ENCODE measurements at places on chromosomes 16 and 17.

- no peak for DNase-seq
Measured at GRCh38 chr16:11088074-11088730, 143.8 kb downstream of the CLEC16A start.

DNA sequence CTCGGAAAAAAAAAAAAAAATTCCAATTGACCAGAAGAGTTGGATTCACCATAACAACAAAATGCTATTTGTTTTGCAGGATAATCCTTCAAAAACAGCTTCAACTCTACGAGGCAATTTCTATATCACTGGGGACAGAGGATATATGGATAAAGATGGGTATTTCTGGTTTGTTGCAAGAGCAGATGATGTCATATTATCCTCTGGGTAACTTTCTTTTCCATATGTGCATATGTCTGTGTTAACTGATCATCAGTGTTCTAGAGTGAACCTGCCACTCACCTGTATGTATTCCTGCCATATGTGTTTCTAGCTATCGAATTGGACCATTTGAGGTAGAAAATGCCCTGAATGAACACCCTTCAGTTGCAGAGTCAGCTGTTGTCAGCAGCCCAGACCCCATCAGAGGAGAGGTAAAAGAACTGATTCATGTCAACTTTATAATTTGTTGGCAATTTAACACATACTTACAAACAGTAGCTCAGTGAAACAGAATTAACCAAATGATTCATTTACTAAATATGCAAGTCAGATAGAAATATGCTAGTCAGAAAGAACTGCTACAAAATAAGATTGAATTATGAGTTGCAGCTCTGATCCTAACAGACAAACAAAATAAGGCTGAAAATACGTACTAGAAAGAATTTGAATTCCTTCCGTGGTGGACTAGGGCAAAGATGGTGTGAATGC, 14.2 kb downstream of the ERI2 start:
- no peak for DNase-seq

- DNase-seq, result no peak
Measured at GRCh38 chr17:57956291-57957119, 1.3 kb upstream of the CUEDC1 start.

- no peak for DNase-seq
Measured at GRCh38 chr17:42841975-42842685, 2.2 kb upstream of the AOC2 start.

DNA sequence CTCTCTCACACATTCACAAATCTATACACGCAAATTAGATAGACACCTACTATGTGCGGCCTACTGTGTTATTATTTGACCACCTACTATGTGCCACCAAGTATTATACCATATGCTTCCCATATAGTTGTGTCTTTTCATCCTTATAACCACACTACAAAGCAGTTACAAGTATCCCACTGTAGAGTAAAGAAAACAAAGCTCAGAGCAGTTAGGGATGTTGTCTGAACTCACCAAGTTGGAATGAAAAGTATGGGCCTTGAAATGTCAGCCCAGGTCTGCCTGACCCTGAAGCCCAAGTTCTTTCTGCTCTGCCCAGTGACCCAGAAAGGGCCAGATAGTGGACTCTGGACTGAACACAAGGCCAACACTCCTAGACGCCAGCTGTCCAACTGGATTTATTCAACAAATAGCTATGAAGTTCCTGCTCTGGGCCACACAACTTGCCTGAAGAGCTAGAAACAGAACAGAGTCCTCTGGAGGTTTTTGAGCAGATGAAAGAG, 8.5 kb downstream of the KRT37 start:
- DNase-seq, result no peak

- no peak for DNase-seq
Measured at GRCh38 chr16:5044011-5044540, 10.3 kb upstream of the NAGPA start.

- peak; percentile 73 for DNase-seq
Measured at GRCh38 chr17:5587438-5588032, 3.2 kb upstream of the NLRP1 start.

DNA sequence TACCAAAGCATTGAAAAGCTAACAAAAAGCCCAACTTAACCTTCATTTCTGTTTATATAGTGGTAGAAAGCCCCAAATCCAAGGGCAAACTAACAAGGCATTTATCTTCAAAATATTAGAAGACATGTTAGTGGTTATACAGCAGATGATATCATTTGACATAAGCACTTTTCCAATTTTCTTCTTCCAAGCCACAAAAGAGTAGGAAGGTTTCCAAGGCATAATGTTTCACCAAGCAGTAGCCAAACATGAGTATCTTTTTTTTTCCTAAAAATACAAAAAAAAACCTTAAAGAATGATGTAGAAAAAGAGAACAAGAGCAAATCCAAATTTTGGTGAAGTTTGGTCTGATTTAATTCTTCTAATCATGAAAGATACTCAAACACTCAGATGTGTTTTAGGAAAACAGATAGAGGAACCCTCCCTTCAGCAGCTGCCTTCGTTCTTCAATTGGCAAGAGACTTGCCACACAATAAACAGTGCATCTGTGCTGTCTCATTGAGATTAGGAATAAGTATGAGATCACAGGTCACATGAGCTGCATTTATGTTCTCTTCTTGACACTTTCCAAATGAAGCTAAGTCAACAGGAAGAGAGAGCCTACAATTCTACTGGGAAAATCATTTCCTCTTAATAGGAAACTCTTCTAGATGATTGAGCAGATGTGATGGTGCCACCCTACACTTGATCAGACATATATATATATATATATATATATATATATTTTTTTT, 106.7 kb downstream of the TTC19 start:
- peak; percentile 28 for DNase-seq

- no peak for DNase-seq
Measured at GRCh38 chr17:17353625-17354484, 50.7 kb downstream of the NT5M start.

DNA sequence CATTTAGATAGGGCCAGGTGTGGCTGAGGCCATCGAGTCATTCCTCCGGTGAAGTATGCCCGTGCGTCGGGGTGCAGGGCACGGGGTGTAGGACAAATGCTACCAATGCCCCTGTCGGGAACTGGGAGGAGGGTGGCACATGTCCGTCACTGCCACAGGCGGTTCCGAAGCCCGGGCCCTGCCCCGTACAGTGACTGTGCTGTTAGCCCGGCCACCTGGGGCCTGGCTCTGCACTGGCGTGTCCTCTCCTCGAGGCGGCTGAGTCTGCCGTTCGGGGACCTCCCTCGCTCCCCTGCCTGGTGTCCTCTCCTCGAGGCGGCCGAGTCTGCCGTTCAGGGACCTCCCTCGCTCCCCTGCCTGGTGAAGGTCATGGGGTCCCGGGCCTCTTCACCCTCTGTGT, 7.0 kb upstream of the ZFPM1 start:
- DNase-seq, result no peak

DNA sequence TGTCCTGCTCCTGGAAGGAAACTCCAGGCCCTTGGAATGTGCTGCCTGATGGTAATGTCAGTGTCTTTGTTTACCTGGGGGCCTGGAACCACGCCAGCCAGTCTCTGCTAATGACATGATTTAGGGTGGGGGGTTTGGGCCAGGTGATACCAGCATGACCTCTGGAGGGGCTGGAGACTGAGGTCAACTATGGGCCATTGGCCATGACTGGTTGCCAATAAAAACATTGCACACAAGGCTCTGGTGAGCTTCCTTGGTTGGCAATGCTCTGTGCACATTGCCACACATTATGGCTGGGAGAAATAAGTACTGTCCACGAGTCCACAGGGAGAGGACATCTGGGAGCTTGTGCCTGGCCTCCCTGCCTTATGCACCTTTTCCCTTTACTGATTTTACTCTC, 52.5 kb downstream of the LITAF start:
- DNase-seq, result no peak

DNA sequence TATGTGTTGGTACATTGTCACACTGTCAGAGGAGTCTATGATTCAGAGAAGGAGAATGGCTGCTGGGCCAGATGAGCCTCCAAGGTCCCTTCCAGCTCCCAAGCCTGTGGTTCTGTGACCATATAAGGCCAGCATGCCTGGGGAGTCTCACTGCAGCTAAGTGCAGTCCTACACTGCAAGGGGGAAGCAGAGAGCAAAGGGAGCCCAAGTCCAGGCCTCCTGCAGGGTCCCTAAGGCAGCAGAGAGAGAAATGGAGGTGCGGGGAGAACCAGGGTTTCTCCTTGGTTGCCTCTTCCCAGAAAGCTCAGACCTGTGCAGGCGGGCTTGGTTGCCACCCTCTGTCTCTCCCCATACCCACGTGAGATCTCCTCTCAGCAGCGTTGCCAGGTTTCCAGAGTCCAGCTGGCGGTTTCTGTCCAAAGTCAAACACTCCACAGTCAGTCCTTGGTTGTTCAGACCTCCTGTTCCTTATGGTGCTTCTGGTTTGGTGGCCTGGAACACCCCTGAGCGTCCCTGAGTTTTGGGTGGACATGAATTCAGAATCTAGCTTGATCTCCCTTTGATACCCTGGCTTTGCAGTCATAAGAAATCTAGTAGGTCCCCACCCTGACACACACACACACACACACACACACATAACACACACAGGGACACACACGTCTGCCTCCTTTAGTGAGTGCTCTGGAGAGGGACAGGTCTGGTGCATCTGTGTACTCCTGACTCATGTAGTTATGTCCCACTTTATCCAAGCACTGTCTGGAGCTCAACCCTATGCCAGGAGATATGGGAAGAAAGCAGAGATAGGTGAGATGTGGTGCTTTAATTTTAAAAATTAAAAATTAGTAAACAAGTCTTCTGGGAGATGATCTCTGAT, 78.8 kb downstream of the GNAO1 start:
- peak; percentile 7 for DNase-seq

DNA sequence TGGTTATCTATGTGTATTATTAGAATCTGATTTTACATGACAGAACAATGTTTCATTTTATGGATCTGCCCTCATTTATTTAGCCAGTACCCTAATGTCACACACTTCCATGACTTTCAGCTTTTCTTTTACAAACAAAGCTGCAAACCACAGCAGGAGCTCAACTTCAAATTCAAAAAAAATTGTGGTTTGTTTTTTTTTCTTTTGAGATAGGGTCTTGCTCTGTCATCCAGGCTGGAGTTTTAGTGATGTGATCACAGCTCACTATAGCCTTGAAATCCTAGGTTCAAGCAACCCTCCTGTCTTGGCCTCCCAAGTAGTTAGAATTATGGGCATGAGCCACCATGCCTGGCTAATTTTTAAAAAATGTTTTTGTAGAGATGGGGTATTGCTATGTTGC, 8.2 kb upstream of the MPRIP start:
- DNase-seq, result no peak

GRCh38 chr17:7495906-7496434, 11.8 kb downstream of the POLR2A start:
- DNase-seq, result no peak

DNA sequence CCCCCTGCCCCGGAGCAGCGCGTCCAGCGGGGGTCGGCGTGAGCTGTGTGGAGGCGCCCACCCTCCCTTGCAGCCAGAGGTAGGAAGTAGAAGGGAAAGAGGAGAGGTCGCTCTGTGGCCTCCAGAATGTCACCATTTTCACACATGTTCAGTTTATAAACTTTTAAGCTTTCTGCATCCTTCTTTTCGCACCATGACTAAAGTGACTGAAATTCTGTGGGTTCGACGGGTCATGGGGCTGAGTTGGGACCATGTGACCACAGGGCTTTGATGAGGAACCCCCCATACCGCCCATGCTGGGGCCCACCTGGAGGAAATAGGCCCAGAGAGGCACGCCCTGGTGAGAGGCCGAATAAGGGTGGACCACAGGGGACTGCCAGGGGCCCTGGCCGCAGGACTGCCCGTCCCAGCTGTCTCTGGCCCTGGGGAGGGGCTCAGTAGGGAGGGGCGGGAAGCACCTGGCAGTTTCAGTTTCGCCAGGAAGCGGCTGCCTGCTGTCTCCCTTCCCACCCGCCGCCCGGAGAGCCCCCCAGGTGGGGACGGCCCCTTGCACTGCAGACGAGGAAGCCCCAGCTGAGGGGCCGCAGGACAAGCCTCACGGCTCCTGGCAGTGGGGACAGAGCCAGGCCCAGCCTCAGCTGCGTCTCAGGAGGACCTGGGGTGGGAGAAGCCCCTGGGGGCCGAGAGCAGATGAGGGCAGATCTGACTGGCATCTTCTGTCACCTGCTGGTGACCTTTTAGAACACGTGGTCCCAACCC, 9.0 kb downstream of the CBFA2T3 start:
- DNase-seq, result no peak

DNA sequence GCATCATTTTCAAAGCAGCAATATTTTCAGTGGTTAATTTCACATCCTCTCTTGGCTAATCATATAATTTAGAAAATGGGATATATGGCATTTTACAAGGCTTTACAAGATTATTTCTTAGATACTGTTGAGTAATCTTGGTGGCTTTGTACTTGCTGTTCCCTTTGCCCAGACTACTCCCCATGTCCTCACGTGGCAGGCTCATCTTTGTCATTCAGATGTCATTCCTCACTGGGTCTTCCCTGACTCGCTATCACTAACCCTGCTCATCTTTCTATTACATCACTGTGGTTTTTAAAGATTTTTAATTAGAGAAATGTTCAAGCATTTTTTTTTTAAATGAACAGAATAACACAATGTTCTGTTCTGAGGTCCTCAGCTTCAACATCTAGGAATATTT, 240.0 kb upstream of the IRX5 start:
- no peak for DNase-seq

DNA sequence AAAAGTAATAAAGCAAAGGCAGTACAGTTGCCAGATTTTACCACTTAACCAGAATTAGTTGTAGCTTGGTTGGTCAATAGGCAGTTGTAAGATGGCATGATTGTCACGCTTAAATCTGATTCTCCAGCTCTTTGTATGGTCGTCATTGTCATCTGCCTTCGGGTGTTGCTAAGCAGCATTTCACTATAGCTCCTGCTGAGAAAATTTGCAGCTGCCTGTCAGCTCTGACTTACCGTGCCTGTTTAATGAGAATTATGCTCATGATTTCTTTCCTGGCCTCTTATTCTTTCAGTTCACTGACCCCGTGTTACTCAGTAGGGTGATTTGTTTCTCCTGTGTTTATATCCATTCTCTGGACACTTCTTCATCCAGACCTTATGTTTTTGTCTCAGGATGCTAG, 66.7 kb downstream of the TANGO6 start:
- no peak for DNase-seq

DNA sequence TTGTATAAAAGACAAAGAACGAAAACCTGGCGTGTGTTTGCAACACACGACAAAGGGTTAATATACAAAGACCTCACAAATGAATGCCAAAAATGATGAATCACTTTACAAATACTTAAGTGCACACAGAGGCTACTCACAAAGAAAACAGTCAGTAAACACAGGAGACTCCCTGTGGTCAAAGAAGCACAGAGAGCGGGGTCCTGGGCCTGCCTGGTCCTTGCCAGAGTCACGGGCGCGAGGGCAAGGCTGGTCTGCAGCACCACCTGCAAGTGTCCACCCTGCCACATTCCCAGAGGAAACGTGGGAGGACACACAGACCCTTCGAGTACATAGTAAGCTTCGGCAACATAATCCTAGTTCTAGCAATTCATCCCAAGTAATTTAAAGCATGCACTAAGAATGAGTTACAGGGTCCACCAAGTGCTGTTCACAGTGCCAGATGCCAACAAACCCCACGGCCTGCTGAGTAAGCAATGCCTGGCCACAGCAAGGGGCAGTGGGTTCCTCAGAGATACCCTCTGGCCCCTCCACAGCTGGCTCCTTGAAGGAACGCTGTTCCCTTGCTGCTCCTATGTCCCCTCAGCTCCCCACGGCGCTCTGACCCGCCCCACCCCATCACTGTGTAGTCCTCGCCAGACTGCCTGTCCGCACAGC, 24.6 kb upstream of the FAAP100 start:
- DNase-seq, result peak; percentile 55

- no peak for DNase-seq
Measured at GRCh38 chr17:48679385-48680096, 42.8 kb downstream of the PRAC1 start.

Measured in RKO (cell line).